ENCODE measurements at places on chromosomes 12 and 14. TPM values are rescaled to one million over a fixed set of nuclear protein-coding genes. Genes with fewer than 3 reads are reported as not detected.

The TDRD9 gene
- 8.2 TPM for total RNA-seq

DNA sequence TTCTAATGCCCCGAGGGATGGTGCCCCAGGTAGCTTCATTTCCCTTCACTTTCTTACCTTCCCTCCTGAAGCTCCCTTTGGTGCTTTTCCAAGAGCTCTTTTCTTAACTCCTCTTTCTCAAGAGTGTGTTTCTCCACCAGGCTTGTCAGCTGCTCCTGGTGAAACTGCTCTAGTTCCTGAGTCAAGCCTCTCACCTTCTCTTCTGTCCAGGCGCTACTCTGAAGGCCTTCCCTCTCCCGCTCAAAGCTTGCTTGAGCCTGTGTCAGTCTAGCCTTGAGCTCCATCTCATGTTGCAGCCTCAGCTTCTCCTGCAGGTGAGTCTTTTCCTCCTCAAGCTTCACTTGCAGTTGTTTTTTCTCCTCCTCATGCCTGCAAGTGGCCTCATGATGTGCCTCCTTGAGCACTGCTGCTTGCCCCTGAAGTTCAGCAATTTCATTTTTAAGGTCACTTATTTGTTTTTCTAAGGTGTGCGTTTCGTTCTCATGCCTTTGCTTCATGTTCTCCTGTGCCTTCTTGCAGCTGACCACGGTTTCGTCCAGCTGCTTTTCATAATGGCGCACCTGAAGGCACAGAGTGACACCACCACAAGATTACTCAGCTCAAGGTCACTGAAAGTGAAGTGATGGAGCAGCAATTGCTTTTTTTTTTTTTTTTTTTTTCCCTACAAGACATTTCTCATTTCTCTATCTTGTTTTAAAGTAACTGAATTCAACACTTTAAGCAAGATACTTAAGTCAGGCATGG is 71.0 kb downstream of the NIN start:
- no peak for DNase-seq

- DNase-seq: no peak
Measured at GRCh38 chr12:110329710-110330109, 48.7 kb downstream of the ATP2A2 start.

DNA sequence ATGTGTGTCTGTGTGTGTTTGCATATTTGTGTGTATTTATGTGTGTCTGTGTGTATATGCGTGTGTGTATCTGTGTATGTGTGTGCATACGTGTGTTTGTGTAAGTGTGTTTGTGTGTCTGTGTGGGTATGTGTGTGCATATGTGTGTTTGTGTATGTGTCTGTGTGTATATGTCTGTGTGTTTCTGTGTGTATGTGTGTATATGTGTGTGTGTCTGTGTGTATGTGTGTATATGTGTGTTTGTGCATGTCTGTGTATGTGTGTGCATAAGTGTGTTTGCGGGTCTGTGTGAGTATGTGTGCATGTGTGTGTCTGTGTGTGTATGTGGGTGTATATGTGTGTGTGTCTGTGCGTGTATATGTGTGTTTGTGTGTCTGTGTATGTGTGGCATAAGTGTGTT is 1030.5 kb upstream of the TMEM132C start:
- DNase-seq: no peak

The KLHL33 gene
- 0.25 TPM for total RNA-seq

- no peak for DNase-seq
Measured at GRCh38 chr14:80770114-80770908, 171.2 kb downstream of the CEP128 start.

- DNase-seq: no peak
Measured at GRCh38 chr14:105375635-105376057, 22.7 kb upstream of the TEX22 start.

DNA sequence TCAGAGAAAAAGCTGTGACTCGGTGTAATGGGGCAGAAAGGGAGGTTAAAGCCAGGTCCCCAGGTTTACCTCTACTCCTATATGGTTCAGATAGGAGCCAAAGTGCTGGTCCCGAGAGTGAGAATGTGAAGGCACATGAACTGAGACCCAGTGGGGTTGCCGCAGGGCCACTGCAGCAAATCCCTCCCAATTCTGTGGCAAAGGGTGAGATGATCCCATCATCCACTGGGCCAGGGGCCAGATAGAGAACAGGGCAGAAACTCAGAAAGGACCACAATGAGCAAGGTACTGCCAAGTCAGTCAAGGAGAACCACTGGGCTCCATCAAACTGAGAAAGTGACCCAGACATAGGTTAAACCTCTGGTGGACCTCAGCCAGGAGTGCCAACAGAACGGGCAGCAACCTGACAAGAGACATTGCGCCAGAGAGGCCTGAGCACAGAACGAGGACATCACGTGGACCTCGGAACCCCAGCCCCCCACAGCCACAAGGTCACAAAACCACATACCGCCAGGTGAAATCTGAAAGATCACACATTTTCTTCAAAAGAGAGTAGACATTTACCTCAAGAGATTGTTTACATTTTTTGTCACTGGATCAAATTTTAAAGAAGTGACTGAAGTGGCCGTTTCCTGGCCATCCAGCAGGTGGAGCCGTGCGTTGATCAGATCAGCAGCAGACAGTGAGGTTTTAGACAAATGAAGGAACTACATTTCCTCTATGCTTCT is 20.5 kb upstream of the ITPR2 start:
- DNase-seq: peak; percentile 75

DNA sequence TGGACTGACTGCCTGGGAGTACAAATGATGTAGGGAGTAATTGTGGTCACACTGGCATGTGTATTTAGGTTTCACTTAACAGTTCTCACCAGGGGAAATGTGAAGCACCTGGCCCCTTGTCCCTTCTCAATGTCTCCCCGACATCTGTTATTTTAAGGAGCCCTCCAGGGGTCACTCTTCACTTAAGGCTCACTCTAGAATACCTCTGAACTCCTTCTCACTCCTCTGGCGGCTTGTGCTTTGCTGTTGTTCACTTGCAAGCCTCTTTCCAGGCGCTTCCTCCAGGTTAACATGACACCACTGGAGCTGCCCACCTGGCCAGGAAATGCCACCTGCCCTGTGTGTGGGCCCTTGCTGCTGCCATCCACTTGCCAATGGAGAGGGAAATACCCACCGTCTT is 56.5 kb upstream of the GZMB start:
- DNase-seq: no peak

GRCh38 chr12:108253540-108253939 is 85.6 kb downstream of the CMKLR1 start:
- DNase-seq: no peak

DNA sequence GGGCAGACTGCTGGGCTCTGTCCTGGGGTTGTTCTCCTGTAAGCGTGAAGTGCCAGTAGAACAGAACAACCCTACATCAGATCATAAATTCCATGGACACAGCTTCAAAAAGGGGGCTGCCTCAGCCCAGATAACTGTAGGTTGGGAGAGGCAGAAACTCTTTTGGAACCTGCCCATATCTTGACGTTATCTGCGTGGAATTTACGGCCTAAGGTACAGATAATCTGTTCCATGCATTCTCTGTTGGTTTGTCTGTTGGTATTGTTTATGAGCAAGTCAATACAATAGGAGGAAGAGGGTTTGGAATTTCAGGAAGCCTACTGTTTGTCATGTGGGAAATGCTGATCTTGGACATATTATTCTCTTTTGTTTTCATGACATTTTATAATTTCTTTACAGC is 36.7 kb downstream of the SLC25A47 start:
- DNase-seq: peak; percentile 17

The GPR162 gene
- 23.4 TPM for total RNA-seq

DNA sequence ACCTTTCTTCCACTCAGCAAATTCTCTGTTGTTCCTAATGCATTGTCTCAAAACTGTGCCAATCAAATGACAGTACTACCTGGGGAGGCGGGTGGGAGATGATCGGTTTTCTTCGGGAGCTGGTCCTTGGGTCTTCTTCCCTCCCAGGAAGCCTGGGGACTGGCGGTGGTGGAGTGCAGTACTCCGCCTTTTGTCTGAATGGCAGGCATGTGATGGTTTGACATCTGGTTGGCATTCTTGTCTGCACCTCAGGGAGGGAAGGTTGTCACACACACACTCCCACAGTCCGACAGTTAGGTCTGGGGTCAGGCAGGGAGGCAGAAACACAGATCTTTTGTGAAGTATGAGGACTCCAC is 114.8 kb downstream of the SNAPC1 start:
- no peak for DNase-seq

DNA sequence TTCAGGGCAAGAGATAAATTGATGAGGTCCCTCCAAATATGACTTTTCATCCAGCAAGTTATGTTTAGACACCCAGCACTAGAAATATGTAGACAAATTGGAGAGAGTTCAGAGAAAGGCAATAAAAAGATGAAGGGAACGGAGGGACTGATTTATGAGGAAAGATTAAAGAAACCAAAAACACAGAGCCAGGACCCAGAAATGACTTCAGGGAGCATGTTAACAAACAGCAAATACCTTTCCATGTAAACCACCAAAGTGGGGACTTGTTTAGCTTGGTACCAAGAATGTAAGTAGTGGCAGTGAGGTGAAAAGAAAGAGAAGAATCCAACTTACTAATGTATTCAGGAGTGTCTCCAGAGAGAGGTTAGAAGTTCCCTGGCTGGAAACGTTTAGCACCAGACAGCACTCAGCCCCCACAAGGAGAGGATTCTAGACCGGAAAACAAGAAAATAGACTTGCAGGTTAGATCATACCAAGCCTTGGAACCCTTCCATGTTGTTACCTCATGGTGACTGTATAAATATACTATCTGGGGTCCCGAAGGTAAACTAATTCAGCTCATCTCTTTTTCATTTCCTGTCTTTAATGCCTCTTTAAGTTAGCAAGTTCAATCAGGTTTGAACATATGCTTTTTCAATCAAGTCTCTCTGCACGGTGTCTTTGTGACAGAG is 79.2 kb downstream of the TBC1D30 start:
- DNase-seq: no peak

DNA sequence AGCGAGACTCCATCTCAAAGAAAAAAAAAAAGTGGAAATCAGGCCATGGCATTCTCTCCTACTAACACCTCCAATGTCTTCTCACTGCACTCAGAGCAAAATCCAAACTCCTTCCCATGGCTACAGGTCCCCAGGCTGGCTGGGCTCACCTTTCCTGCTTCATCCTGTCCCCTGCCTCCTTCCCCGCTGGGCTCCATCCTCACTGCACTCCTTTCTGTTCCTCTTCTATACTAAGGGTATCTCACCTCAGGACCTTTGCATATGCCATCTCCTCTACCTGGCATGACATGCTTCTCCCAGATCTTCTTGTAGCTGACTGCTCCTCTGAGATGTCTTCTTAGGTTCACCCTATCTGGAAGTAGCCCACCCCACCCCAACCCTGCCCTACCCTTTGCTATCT is 111.1 kb downstream of the DPF3 start:
- DNase-seq: no peak

- no peak for DNase-seq
Measured at GRCh38 chr12:64236549-64236948, 14.5 kb upstream of the KICS2 start.

DNA sequence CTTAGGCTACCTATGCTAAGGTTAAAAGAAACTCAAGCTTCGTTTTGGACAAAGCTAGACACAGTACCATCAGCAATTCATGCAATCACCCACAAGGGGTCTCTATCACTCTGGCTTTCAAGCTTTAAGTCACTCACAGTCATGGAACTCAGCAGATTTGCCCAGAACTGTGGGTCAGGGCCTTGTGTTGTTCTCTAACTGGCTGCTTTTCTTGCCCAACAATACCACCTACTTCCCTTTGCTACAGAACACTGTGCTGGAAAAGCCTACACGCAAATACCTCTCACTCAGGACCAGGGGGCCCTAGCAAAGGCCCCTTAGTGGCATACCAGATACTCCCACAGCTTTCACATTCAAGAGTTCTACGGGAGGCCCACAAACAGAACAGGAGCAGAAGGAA is 9.1 kb downstream of the NEMP1 start:
- peak; percentile 91 for DNase-seq

The NTF3 gene
- 2.7 TPM for total RNA-seq

The ABHD12B gene
- total RNA-seq: 0.95 TPM

GRCh38 chr12:132489078-132489601 is 811 bp upstream of the FBRSL1 start:
- peak; percentile 70 for DNase-seq

- no peak for DNase-seq
Measured at GRCh38 chr12:21566223-21566906, 38.3 kb downstream of the GYS2 start.

DNA sequence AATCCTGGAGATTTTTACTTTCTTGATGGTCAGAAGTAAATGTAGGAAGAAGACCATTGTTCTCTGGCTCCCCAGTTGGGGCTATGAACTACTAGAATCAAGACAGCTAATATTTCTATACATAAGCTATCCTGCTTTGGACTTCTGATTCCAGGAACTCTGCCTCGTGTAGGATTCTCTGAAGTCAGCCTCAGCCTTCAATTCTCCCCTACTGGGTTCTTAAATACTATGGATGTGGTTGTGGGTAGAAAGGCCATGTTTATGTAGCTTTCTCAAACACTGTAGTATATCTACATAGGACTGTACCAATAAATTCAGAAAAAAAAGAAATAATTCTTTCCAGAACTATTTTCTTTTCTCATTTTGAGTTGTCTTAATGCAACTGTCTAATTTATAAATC is 302.5 kb downstream of the ITPR2 start:
- no peak for DNase-seq

The PDE3A gene
- total RNA-seq: 15.8 TPM

DNA sequence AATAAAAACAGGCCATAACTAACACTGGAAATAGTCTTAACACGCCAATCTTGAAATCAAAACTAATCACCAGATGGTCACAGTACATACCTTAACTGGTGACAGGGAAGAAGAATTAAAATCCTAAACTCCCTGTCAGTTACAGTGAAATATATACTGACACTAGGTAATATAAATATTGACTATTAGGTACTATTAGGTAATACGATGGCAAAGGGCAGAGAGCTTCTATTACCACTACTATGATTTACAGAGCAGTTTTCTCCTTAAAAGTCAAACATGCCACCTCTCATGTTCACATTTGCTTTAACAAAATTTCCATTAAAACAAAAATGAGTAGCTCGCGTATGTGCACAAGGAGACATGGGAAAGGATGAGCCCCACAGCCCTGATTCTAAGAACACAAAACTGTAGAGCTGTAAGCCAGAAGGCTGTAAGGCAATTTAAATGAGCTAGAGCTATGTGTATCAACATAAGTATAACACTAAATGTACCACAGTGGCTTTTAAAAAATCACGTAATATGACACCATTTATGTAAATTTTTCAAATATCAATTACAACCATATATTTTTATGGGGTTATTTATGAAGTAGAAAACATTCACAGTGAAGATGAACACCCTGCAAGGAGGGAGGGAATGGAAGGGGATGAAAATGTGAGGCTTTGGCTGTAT is 19.1 kb downstream of the SETD3 start:
- DNase-seq: no peak

- peak; percentile 68 for DNase-seq
Measured at GRCh38 chr12:24979976-24980730, 31.3 kb upstream of the BCAT1 start.

DNA sequence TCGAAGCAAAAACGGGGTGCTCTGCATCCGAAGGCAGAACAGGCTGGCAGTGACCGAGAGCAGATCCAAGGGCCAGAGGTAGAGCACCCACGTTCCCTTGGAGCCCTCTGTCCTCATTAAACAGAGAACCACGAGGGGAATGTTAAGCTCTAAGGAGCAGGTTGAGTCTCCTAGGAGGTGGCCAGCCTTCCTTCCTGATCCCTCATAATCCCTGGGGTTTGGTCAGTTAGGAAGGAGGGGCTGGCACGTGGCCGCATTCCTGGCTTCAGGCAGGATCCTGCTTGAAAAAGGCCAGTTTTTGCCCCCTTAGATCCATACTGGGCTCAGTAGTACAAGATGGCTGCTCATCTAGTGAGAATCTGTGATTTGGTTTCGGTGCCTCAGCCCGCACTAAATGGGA is 57.2 kb downstream of the SLC24A4 start:
- DNase-seq: no peak

The IFI27 gene
- 308 TPM for total RNA-seq
